Daoy (cell line): ENCODE measurements at places on chromosomes 4 and X. TPM values are rescaled to one million over a fixed set of nuclear protein-coding genes. Genes with fewer than 3 reads are reported as not detected.

DNA sequence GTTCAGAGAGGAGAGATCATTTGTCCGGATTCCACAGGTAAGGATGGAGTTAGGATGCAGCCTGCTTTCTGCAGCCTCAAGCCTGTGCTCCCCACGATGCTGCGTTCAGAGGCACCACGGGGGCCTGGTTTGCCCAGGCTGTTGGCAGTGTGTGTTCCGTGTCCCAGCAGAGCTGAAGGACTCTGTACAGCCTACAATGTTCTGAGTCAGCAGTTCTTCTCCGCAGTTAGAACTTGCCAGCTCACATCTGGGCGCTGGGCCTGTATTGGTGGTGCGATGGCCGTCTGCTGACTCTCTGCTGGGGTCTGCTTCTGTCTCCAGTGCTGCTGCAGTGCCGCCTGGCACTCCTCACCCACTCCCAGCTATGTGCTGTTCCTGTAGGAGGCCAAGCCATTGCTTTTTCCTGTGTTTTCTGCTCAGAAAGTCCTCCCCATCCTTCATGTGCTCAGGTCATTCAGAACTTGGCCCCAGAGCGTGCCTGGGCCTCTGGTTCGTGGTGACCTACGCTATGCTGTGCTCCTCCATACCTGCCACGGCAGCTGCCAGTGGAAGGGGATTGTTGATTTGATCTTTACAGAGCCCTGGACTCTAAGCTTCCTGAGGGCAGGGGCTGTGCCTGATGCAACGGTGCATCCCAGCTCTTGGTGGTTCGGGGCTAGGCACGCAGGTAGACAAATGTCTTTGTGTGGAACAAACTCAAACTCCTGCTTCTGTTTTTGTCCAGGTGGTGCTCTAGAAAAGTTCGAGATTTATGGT is 42.6 kb upstream of the TADA2B start:
- DNase-seq = no peak

GRCh38 chrX:49058794-49059193 is at the start of gene CCDC120:
TSS of gene CCDC120 (plus strand) at chrX:49058999. CDS start at chrX:49062042, 3,043 bp downstream.
- DNase-seq = no peak

DNA sequence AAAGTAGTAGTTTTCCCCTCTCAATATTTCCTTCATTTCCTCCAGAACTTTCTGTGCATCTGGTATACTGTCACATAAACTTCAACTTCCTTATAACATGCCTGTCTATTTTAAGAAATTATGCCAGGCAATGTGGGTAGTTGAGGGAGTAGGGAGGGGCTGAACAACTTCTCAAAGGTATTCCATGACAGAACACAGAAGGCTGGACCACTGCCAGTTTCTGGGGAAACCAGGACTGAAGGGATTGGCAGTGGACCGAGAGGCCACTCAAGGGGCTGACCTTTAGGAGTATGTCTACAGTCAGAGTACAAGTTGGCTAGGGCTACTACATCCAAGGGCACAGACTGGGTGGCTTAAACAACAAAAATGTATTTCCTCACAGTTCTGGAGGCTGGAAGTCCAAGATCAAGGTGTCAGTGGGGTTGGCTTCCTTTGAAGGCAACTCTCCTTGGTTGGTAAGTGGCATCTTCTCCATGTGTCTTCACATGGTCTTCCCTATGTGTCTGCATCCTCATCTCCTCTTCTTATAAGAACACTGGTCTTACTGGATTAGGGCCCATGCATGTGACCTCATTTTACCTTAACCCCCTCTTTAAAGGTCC is 6.9 kb downstream of the SH3RF1 start:
- DNase-seq = no peak

DNA sequence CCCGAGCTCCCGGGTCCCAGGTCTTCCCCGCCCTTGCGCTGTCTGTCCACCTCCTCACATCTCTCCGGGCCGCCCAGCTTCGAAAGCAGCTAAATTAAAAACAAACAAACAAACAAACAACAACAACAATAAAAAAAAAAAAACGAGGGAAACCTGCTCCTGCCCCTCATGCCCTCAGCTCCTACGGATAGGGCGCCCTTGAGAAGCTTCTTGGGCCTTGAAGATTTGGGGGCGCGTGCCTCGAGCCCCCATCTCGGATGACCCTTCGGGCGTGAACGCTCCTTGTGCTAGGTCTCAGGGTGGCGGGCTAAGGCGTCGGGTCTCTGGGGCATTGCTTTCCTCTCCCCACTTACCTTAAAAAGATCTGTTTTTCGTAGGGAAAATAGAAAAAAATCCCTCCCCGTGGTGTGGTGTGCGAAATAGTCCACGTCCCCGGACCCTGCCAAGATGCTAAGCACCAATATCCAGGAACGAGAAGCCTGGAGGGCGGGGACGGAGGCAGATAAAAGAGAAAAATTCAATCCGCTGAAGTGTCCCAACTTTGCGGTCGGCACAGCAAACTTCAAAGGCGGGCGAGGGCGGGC is 603 bp downstream of the NDNF start:
- DNase-seq = no peak

- DNase-seq = peak; percentile 77
These were observed 249.2 kb upstream of the RPS6KA3 start for GRCh38 chrX:20515841-20516461.

- no peak for DNase-seq
These were observed 169.7 kb upstream of the SH3RF1 start for GRCh38 chr4:169440446-169440845.

DNA sequence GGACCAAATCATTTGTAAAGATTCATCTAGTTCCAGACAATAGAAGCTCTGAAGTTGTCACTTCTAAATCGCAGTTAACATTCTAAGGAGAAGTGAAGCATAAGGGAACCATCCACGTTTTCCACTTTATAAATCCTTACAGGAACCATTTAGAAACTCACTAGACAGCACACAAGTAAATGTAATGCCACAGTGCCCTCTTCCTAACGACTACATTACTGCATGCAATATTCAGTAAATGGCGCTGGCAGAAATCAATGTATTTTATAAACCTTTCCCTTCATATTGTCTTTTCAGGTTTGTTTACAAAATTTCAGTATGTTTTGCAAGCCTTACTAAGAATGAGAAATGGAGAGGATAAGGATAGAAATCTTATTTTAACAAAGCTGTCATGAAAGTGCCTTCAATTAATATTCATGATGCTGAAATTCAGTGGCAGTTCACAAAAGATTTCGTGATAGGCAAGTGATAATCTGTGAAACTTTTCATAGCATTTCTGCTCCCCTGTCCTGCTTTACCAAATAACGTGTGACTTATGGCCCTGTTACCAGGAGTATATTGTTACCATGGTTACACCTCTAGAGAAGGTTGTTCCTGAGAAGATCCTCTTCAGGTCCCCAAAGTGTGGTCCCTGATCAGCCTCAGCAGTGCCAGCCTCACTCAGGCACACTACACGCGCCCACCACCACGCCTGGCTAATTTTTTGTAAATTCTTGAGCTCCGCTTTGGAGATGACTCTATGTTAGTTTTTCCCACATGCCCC is 54.2 kb downstream of the TMA16 start:
- peak; percentile 15 for DNase-seq

DNA sequence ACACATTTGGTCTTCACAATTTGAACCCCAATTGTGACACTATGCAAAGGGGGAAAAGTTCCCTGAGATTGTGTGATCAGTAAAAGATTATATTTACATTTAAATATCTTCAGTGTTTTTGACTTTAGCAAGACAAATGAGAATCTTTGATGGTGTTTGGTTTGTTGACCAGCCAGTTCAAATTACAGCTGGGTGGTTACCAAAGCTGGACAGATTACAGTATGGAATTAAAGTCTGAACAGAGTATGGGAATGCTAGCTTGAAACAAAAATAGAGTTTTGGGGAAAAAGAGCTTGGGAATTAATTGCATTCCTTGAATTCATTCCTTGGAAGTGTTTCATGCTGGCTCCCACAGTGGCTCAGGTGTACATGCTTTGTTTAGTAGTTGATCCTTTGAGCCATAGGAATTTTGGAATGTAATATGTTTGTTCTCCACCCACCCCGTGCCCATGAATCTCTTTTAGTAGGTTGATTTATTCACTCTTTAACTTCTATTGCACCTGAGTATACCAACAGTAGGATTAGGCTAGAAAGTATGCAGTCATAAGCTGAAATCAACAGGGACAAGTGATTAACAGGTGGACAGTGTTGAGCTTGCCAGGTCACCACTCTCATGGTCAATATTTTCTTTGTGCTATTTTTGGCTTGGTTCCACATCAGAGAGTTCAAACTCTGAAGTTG is 81.1 kb upstream of the HELT start:
- no peak for DNase-seq

DNA sequence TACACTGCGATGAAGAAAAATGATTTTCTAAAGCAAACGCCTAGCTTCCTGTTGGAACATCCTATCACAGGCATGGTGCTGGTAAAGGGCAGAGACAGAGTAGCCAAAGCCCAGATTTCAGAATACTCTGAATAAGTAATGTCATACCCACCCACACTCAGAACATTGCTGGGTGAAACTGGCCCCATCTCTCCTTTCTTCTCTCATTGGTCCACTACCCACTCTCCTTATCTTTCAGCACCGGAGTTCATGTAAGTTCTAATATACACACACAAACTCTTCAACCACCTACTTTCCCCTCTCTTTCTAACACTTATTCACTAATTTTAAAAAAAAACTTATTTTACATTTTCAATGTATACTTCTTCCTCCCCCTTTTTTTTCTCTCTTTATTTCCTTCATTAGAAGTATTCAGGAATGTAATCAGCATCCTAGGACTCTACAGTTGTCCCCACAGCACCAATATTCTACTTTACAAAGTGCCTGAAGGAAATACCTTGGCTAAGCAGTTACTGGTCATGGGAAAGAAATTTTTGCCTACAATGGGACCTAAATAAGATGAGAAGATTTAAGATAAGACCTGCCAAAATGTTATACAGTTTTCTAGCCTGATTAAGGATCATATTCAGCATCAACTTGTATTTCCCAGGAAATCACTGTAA is 63.0 kb downstream of the SEC24D start:
- no peak for DNase-seq

DNA sequence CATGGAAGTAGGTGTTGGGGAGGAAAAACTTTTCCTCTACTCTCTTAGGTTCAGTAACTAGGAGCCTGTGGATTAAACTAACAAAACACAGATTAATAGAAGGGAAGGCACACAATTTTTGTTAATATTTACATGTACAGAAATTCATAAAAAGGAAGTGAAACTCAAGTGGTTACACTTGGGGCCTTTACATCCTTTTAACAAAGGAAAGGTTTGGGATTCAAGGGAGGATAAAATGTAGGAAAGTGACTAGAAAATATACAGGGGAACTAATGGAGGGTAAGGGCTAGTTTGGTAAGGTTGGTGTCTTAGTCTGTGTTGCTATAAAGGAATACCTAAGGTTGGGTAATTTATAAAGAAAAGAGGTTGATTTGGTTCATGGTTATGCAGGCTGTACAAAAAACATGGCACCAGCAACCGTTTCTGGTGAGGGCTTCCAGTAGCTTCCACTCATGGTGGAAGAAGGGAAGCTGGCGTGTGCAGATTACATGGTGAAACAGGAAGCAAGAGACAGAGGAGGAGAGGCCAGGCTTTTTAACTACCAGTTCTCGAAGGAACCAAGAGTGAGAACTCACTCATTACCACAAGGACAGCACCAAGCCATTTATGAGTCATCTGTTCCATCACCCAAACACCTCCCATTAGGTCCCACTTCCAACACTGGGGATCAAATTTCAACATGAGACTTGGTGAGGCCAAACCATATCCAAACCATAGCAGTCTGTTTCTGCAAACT is 124.4 kb downstream of the CHRDL1 start:
- DNase-seq = no peak

- DNase-seq = no peak
These were observed 2.3 kb downstream of the AMMECR1 start for GRCh38 chrX:110315551-110315950.

GRCh38 chr4:99215521-99215920 is 3.5 kb downstream of the ADH6 start:
- DNase-seq = no peak

GRCh38 chr4:161321706-161322105 is 842.1 kb downstream of the FSTL5 start:
- DNase-seq = no peak

GRCh38 chr4:57342411-57342810 is 232.2 kb upstream of the IGFBP7 start:
- DNase-seq = no peak

DNA sequence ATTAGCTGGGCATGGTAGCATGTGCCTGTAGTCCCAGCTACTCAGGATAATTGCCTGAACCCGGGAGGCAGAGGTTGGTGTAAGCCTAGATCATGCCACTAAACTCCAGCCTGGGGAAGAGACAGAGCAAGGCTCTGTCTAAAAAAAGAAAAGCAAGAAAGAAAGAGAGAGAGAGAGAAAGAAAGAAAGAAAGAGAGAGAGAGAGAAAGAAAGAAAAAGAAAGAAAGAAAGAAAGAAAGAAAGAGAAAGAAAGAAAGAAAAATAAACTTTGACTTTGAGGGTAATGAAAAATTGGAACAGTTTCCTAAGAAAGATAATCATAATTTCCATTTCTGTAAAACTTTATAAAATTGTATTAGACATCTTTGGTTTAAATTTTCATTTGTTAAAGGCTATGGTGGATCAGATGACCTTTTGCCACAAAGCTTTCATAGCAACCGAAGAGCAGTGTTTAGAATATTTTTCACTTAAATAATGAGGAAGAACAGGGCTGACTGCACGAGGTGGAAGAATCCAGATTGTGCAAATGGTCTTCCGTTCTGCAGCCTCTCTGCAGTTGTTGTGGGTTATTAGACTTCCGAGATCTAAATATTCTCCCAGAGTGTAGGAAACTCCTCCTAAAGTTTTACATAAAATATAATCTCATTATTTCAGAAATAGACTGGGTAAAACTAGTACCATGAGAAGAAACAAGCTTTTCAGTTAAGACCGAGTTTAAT is 55.9 kb downstream of the RBM47 start:
- DNase-seq = no peak

- peak; percentile 50 for DNase-seq
These were observed 248.1 kb downstream of the EVC2 start for GRCh38 chr4:5460106-5460801.

DNA sequence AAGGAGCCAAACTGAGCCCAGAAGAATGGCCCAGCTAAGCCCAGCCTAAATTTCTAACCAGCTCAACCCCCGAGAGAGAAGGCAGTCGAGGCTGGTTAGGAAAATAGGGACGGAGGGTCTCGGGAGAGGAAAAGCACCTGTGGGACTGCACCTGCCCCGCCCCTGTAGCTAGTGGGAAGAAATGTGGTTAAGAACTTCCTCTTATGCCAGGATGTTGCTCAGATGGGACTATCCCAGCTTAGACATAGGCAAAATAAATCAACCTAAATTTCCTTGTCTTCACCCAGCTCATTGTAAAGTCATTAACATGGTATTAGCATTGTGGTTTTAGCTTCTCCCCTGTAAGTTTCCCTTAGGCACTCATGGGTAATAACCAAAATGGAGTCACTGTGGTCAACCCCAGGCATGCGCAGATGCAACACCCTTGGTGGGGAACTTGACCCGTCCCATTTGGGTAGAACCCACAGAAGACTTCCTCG is 86.8 kb downstream of the ZNF718 start:
- DNase-seq = no peak

PGAM4 gene
- total RNA-seq = not detected in 2 replicates

TRIM2 gene
- 6.7 and 9.9 TPM in 2 replicates for total RNA-seq

ATP10D gene
- 8.9 and 9.2 TPM in 2 replicates for total RNA-seq

SSX4 gene
- not detected in 2 replicates for total RNA-seq

GRIA2 gene
- 0.17 TPM in 1 of 2 replicates, not detected in the other for total RNA-seq

ATP1B4 gene
- total RNA-seq = not detected in 2 replicates
